ENCODE measurements at places on chromosomes 1 and 21.

DNA sequence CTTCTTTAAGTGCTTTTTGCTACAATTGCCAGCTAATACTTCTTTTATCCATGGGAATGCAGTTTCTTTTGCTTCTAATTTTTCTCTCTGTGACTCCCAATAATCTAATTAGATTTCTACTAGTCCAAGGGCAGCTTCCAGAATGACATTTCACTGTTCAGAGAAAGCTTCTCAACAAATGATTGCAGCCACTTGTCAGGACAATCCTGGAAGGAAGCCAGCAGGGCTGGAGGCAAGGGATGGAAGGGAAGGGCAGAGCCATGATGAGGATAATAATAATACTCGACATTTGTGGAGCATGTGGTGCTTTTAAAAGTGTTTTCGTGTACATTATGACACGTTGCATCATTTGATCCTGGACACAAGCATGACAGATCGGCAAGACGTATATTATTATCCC lies 19.4 kb downstream of the F11R start:
- no peak for DNase-seq

- no peak for DNase-seq
Observed at GRCh38 chr1:185291159-185291558, 25.9 kb downstream of the IVNS1ABP start.

DNA sequence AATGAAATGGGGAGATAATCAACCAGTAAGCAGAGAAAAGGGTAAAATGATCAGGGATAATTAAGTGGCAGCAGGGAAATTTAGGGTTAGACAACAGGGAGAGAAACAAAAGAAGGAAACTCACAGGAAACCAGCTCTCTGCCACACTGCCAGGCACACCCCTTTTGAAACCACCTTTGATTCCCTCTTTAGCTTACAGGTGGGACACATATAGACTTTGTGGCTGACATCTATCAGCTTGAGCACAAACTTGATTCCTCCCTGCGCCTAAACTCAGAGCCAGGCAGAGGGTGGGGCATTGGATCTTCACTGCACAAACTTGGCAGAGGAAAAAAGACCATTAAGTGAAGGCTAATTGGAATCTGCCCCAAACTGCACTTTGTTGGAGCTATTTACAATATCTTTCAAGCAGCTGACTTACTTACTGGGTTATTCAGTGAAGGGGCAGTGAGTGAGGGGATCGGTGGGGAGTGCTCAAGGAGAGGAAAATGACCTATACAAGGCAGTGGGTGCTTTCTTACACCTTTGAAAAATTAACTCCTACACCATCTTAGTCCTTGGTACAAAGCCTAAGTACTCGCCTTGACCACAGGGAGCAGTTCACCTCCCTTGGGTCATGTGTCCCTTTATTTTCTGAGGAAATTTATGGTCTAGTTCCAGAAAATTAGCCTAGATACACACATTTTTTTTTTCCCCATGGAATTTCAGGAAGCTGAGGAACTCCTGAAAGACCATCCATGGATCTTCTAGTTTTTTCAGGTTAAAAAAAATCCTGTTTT lies 60.2 kb downstream of the PBX1 start:
- no peak for DNase-seq

DNA sequence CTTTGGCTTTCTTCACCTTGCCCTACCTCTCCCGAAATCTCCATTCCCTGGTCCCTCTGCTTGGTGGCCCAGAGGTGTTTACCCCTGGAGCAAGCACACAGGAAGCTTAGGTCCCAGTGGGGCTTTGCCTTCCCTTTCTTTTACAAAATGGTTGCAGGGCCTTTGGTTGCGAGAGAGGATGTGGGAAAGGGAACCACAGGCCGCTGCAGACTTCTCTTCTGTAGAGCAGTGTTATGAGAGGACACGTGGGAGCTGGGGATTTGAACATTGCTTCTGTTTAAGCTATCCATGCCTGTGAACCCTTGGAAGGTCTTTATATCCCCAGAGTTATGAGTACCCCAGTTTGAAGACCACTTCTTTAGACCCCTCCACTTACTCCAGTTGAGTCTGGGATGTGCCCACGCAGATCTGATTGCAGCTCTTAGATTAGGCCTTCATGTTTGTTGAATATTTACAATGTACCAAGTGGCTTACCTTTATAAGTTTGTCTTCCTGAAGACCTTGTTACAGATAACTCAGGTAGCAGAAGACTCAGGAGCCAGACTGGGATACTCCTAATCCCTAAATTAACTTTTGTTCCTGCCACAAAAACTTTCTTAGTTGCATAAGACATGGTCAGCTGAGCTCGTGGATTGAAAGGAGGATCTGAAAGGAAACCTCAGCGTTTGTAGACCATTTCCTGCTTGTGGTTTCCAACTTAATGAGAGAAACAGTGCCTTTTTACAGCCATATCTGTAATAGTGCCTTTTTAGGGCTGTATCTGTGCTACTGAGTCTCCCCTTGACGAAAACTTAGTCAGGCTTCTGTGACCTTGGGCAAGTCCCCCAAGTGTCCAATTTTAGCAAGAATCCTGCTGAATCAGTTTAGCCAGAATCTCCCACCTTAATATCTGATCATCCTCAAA lies 21.9 kb upstream of the IVNS1ABP start:
- DNase-seq: no peak

DNA sequence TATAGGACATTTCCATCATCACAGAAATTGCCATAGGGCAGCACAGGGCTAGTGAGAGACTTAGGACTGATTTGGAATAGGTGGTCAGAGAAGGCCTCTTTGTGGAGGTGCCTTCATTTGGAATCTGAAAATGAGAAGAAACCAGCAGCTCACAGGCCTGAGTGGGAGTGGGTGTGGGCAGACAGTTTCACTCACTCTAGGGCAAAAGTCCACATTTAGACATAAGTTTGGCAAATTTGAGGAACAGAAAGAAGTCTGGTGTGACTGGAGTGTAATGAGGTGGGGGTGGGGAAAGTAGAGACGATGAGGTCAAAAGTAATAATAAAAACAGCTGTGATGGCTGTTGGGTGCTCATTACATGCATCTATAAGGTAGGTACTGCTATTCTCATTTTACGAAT lies 22.4 kb upstream of the BCAR3 start:
- no peak for DNase-seq

DNA sequence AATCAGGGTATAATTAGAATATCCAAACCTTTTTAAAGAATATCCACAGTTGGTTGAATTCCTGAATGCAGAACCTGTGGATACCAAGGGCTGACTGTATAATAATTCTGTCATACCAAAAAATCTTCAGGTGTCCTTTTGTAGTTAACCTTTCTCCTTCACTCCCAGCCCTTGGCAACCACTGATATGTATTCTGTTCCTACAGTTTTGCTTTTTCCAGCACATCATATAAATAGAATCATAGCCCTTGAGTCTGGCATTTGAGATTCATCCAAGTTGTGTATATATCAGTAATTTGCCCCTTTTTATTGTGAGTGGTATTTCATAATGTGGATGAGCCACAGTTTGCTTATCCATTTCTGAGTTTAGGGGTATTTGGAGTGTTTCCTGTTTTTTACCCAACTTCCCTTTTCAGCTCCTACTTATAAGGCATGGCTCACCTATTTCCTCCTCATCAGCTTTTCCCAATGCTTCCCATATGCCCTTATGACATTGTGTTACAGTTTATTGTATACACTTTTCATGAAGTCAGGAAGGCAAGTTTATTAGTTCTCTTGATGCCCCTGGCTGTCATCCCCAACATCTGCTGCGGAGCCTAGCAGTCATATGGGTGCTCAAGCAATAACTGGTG lies 35.0 kb upstream of the AGO1 start:
- no peak for DNase-seq

DNA sequence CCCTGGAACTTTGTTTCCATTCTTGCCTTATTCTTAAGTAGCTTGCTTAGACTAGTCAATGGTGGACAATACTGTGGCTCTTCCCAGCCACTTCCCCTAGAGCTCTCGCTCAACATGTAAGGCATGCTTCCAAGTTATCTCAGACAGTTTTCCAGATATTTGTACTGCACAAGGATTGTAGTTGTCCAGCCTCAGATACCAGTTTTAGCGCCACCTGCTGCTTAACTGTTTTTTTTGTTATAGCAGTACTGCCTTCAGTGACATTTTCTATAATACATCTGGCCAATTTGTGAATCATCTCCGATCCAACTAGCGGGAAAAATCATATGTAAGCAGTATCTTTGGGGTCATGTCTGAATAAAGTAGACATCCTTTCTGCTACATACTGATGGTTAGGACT lies 346.7 kb upstream of the ADGRL4 start:
- DNase-seq: no peak

DNA sequence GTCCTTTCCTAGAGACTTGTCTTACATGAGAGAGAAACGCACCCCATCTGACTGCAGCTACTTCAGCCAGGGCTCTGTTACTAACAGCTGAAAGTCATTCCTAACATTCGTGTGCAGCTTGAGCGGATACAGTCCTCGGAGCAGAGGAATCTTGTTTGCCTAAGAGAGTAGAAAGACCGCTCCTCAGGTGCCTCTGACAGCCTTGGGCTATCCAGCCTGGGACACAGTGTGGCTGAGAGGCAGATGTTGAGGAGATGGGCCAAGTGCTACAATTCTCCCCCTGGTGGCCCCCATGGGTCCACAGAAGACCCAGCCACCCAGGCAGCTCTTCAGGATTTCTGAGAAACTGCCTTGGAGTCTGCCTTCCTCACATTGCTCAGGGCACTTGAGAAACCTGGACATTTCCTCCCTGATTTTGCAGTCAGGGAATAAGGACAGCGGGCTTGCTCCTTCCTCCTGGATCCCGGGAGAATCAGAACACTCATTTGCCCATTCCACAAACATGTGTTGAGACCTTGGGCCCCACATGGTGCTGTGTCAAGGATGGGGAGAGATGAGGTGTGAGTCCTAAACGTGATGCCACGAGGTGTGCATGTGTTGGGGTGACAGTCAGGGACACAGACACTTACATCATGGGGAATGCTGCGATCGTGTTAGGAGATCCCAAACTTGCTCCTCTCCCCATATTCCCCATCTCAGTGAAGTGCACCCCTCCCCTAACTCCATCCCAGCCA lies 13.1 kb downstream of the TRIM62 start:
- DNase-seq: no peak

GRCh38 chr1:177772386-177772960 lies 197.4 kb downstream of the SEC16B start:
- DNase-seq: no peak

DNA sequence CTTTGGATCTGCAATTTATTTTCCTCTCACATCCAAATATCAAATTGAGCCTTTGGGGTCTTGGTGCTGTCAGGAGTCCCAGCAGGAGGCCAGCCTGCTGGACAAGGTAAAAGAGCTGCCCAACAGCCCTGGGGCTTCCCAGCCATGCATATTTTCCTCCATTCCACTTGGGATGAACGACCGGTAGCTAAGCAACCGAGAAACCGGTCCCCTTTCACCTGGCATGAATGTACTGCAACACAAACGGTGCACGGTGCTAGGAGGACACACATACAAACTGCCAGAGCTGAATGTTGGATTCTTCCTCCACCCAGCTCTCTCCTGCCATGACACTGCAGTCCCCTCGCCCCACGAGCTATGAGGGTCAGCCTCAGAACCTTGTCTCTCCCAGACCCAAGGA lies 42.7 kb downstream of the BCAR3 start:
- DNase-seq: no peak

- no peak for DNase-seq
Observed at GRCh38 chr1:21283524-21283923, 6.7 kb downstream of the ECE1 start.

- no peak for DNase-seq
Observed at GRCh38 chr1:153141377-153141776, 9.3 kb downstream of the SPRR2G start.

DNA sequence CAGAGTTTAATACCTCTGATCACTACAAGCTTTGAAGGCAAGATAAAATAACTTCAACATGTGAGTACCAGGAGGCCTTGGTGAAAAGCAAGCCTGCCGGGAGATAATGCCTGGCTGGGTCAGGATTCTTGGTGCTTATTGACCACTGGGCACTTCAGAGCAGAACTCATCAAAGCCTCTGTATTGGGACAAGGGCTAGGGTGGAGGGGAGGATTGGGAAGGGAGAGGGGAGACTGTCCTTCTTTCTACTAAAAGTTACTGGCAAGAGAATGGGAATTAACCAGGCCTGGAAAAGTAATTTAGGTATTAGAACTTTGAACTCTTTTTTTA lies 35.2 kb downstream of the NEK2 start:
- DNase-seq: no peak

GRCh38 chr21:35323947-35324346 lies 274.8 kb upstream of the RUNX1 start:
- DNase-seq: no peak

- DNase-seq: no peak
Observed at GRCh38 chr1:198929961-198930599, 291.2 kb downstream of the PTPRC start.

GRCh38 chr1:230992100-230992774 lies 13.3 kb downstream of the ARV1 start:
- no peak for DNase-seq

- DNase-seq: no peak
Observed at GRCh38 chr1:209720826-209721225, 16.2 kb downstream of the HSD11B1 start.

GRCh38 chr1:155481741-155482241 lies 80.8 kb downstream of the ASH1L start:
- no peak for DNase-seq

DNA sequence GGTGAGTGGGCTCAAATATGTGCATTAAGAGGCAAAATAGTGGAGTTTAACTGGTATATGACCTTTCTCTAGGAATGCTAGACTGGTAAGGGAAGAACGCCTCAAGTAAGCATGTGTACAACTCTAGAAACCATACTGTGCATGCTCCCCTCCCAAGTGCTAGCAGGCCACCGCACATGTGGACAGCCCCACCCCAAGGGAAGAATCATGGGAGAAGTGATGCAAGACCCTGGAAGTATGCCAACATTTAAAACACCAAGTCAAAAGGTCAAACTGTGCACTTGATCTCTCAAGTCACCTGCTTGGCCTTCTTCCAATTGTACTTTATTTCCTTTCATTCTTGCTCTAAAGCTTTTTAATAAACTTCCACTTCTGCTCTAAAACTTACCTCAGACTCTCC lies 120.4 kb downstream of the WDR3 start:
- no peak for DNase-seq

DNA sequence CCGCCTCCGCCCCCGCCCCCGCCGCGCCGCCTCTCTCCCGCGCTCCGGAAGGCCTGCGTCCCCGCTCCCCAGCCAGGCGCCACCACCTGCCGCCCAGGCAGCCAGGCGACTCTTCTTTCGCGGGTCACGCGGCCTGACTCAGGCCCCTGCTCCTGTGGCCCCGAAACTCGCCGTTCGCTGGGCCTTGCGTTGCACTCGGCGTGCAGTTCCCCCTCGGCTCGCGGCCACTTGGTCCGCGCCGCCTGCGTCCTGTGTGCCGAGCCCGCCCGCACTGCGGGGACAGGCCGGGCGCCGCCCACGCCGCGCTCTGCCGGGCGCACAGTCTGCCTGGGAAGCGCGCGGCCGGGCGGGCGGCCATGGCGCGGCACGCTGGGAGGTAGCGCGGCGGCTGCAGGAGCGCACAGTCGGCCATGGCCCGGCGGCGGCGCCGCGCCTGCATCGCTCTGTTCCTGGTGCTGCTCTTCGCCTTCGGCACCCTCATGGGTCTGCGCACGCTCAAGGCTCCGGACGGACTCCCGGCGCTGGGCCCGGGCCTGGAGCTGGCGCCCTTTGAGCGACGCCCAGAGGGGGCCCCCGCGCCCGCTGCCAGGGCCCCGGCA lies at the start of gene MANEAL:
Gene MANEAL (plus strand): TSS at position 75 of the 599 bp plus-strand sequence. CDS start 336 bp downstream, at position 411.
- no peak for DNase-seq

- no peak for DNase-seq
Observed at GRCh38 chr1:199746666-199747384, 280.7 kb upstream of the NR5A2 start.
